Left cardiac atrium (tissue), 4 donors: ENCODE measurements at places on chromosomes 12 and 14. TPM values are rescaled to one million over a fixed set of nuclear protein-coding genes. Genes with fewer than 3 reads are reported as not detected.

DNA sequence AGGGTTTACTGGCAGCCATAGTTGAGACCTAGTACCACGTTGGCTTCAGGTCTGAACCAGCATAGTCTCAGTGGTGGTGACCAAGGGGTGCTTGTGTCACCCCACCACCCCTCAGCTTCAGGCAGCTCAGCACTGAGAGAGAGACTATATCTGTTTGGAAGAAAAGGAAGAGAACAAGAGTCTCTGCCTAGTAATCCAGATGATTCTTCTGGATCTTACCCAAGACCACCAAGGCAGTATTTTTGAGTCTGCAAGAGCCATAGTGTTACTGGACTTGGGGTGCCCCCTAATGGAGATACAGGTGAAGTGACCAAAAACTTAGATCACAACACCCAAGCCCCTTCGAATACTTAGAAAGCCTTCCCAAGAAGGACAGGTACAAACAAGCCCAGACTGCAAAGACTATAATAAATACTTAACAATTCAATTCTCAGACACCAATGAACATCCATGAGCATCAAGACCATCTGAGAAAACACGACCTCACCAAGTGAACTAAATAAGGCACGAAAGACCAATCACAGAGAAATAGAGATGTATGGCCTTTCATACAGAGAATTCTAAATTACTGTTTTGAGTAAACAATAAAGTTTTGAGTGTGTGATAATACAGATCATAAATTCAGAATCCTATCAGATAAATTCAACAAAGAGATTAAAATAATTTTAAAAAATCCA, 107.0 kb downstream of the HELB start:
- DNase-seq: peak; percentile 21

The BMP4 gene
- 12.5 TPM for total RNA-seq

- no peak for DNase-seq
Observed at GRCh38 chr14:90300611-90301047, 31.1 kb downstream of the NRDE2 start.

GRCh38 chr12:99154983-99155336, 492.6 kb upstream of the GARIN6 start:
- DNase-seq: no peak

GRCh38 chr14:71300566-71301330, 393.5 kb downstream of the PCNX1 start:
- no peak for DNase-seq

The MYH6 gene
- 10,415 TPM for total RNA-seq
